Iris pigment epithelial cell (primary cell): ENCODE measurements at places on chromosomes 3 and 15.

GRCh38 chr3:106930086-106930485, 447.2 kb upstream of the CCDC54 start:
- peak; percentile 2 for DNase-seq

DNA sequence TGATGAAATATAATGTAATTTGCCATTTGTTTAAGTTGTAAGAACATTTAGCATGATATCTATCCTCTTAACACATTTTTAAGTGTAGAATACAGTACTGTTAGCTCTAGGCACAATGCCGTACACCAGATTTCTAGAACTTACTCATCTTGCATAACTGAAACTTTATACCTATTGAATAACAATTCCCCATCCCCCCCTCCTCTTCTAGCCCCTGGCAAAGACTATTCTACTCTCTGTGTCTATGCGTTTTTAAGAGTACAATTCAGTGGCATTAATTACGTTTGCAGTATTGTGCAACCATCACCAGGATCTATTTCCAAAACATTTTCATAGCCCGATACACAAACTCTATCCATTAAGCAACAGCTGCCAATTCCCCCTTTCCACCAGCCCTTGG, 261.7 kb downstream of the PLOD2 start:
- no peak for DNase-seq

GRCh38 chr3:77328690-77329089, 288.8 kb downstream of the ROBO2 start:
- DNase-seq, result no peak

DNA sequence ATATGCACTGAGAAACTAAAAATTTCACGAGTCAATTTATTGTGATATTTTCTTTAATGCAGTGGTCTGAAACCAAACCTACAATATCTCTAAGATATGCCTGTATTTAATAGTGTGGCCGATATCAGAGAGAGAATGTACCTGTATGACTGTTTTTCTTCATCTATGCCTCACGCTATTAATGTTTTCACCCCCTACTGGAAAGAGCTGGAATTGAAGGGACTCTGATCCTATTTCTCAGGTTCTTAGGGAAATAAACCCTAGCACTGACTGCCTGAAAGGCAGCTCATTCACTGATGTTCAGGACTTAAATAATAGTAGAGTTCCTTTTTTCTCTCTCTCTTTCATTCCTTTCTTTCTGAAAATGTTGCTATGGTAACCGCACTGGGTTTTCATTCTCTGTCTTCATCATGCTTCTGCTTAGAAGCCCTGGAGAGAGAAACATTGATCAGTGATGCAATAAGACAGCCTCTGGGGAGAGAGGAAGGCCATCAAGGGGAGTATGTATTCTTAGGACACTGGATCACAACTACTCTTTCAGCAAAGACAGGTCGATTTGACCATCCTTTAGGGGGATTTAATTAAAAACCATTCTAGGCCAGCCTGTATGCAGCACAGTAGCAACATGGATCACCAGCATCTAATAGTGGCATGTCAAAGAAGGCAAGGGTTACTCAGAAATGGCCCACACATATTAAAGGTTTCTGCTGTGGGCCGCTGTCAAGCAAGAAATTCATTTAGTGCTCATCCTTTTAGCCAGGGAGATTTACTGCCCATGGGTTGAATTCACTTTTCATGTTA, 1135.7 kb downstream of the IGSF11 start:
- DNase-seq, result peak; percentile 18

GRCh38 chr15:42547918-42548248, 710 bp downstream of the LRRC57 start:
- peak; percentile 78 for DNase-seq

GRCh38 chr3:67998281-67998680, 343.9 kb upstream of the SUCLG2 start:
- DNase-seq, result no peak

- DNase-seq, result peak; percentile 57
Measured at GRCh38 chr3:133295199-133295901, 104.5 kb upstream of the BFSP2 start.

DNA sequence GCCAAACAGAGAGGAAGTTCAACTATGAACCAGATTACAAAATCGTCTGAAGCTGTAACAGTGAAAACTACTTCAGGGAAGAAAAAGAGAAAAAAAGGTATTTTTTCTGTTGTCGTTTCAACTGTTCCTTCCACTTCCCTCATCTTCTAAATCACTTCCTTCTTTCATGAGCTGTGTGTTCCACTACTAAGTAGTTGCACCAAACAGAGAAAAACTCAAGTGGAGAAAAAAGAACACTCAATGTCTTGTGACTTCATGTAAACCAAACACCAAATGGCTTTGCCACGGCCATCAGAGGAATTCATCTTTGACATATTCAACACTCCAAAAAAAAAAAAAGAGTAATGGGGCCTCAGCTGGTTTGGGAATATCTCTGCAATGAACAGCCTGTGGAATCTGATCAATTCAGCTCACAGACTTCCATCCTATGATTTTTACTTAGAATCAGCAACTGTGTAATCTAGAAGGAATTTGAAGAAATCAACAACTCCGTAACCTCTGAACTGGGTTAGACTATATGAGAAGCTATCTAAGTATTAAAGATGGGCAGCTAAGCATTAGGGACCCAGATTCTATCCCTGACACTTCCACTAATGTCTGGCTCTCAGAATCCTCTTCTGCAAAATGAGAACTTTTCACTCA, 47.5 kb upstream of the RNF7 start:
- DNase-seq, result peak; percentile 36

DNA sequence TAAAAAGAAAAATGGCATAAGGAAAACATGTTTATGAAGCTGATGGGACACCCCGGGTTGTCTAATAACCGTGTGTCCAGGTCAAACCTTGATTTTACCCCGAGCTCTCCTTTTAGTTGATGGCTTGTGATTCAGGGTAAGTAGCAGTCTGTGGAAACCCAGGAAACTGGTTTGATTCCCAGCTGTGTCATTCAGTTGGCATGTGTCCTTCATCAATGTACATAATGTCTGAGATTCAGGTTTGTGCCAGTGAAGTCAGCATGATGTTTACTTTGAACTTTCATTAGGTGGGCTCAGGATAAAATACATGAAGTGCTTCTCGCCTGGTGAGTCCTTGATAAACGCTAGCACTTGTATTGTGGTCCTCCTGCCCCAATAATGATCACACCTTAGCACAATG, 4.3 kb upstream of the COPG1 start:
- peak; percentile 38 for DNase-seq

GRCh38 chr15:45549541-45550220, 27.1 kb upstream of the SLC30A4 start:
- peak; percentile 40 for DNase-seq

- peak; percentile 47 for DNase-seq
Measured at GRCh38 chr3:120025520-120025919, 68.7 kb downstream of the GSK3B start.

DNA sequence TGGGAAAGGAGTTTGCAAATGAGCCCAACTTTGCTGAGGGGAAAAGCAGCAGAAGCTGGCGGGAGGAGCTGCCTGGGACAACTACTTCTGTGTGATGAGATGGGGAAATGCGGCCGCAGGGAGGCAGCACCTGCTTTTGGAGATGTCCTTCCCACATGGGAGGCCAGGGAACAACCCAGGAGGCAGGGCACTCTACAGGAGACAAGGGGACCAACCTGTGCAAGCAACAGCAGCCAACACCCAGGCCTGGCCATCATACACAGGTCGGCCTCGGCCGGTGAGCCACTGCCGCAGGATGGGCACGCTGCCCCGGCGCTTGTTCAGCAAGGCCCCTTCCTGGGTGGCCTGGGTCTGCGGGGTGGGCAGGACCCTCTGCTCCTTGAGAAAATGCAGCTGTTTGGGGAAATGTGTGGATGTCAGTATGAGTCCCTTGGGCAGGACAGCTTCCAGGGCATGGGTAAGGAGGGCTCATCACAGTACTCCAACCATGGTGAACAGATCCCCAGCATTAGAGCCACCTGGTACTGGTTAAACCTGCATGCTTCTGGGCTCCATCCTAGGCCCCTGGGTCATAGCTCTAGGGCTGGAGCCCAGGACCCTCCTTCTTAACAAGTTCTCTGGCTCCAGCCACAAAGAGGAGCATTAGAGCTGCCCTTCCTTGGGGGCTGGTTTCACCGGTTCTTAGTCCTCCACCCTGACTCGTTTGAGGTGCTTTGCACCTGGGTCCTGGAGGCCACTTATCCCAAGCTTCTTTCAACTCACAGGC, 11.6 kb downstream of the EPB42 start:
- peak; percentile 15 for DNase-seq

- DNase-seq, result no peak
Measured at GRCh38 chr15:74858369-74858740, 14.8 kb downstream of the SCAMP2 start.

- DNase-seq, result peak; percentile 85
Measured at GRCh38 chr3:66472313-66473134, 28.3 kb downstream of the LRIG1 start.

GRCh38 chr15:77859491-77860060, 217.9 kb downstream of the TBC1D2B start:
- no peak for DNase-seq

DNA sequence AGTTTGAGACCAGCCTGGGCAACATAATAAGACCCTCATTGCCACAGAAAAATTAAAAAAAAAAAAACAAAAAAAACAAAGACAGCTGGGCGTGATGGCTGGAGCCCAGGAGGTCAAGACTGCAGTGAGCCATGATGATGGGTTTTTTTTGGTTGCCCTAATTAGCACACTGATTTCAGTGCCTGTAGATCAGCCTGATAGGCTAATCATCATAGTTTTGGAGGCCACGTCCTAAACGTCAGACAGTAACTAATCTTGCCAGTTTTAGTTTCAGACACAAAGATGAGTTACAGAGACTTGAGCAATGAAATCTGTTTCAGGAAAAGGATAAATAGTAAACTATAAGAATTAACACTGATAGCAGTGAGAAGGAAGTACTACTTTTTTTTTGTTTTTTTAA, 55.4 kb downstream of the LRCH3 start:
- DNase-seq, result no peak

DNA sequence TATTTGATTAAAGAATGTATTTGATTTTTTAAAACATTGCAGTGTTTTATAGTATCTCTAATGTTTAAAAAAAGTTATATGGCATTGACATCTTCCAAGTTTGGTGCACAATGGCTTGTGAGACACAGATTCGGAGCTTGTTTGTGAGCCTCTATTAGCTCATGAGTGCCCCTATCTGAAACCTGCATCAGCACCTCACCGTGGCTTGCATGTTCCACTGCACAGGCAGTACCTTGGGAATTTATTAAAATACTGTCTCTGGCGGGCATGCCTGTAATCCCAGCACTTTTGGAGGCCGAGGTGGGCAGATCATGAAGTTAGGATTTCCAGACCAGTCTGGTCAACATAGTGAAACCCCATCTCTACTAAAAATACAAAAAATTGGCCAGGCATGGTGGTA, 6.8 kb upstream of the RTP2 start:
- no peak for DNase-seq

GRCh38 chr15:68264282-68264681, 13.3 kb upstream of the FEM1B start:
- no peak for DNase-seq

DNA sequence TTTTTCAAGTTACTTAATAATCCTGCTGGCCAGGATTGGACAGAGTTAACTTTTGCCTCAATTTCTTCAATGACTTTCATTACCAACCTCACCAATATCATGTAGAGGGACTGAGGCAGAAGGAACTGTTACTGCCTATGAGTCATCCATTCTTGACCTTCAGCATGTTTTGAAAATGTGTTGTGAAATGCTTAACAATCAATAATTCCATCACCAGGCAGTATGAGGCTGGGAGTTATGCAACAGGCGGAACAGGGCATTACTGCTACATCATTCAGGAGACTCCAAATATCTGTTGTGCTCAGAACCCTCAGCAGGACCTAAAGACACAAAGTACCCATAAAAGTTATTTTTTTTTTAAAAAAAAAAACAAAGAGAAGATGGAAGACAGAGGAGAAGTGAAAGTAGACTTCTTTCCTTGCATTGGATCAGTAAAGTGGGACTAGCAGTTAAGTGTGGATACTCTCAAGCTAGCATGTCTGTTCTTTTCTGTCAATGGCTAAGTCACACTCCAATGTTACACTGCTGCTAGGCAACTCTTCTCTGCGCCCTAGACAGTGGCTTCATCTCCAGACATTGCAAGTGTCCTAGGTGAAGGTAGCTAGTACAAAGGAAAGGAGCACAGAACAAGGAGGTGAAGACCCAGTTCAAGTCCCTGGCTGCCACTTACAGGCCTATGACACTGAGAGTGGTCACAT, 184.9 kb upstream of the LPP start:
- DNase-seq, result peak; percentile 94

GRCh38 chr3:176378789-176379188, 818.5 kb downstream of the TBL1XR1 start:
- DNase-seq, result no peak

GRCh38 chr3:99884484-99884883, 66.8 kb downstream of the CMSS1 start:
- DNase-seq, result no peak

GRCh38 chr3:25849641-25850385, 59.9 kb downstream of the OXSM start:
- peak; percentile 28 for DNase-seq

DNA sequence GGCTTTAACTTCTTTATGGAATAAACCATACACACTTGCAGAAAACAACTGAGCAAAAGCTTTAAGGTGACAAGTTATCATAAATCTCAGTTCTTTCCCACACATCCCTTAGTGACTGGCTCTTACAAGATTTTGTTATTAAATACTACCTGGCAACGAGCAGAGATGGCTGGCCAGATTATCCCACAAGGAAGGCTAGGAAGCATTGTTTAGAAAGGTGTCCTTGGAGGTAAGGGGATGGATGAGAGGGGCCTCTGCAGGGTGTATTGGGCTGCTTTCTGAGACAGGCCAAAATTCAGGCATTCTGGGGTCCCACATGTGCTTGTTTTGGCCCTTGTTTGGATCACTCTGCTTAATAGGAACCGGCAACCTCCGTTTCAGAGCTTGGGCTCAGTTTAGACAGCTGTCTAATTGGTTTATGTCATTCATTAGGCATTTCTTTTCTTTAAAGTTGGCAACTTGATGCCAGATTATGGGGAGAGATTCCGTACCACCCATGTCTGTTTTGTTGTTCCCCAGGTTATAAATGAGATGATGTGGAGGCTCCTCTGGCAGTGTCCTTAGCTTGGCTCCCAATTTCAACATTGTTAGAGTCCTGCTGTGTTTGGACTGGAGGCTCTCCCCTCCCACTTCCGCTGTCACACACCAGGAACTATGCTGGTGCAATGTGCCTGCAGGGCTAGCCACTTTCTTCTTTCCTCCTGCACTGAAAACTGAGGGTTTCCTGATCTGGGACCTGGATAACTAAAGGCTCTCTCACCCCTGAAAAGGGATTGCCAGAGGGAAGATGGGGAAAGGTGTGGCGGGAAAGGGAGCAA, 121.1 kb downstream of the TPRG1 start:
- no peak for DNase-seq

DNA sequence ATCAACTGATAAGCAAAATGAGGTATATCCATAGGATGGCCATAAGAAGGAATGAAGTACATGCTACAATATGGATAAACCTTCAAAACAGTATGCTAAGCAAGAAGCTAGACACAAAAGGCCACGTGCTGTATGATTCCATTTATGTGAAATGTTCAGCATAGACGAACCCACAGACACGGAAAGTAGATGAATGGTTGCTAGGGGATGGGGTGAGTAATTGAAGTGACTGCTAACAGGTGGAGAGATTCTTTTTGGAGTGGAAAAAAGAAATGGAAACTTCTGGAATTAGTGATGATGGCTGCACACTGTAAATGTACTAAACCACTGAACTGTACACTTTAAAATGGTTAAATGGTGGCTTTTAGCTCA, 630 bp upstream of the EFCAB12 start:
- DNase-seq, result no peak

GRCh38 chr3:45665101-45665572, 24.1 kb upstream of the SACM1L start:
- DNase-seq, result no peak
